ENCODE measurements at places on chromosomes 11 and 22. TPM values are rescaled to one million over a fixed set of nuclear protein-coding genes. Genes with fewer than 3 reads are reported as not detected.

Gene ZPR1
- polyA plus RNA-seq, result 9.6 TPM

DNA sequence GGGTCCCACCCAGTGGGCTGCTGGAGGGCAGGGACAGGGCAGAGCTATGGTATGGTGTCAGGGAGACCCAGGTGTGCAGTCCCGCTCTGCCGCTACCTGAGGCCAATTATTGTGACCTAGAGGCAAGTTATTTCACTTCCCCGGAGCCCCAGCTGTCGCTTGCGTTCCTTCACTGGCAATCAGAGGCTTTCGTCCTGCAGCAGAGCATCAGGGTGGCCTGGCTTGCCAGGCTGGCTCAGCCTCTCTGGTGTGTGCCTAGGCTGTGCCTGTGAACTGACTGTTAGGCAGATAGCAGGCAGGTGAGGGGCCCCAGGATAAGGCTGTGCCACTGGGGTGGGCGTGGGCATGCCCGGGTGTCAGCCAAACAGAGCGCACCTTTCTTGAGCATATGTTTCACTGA, 31.4 kb downstream of the GLB1L2 start:
- peak; percentile 37 for DNase-seq

DNA sequence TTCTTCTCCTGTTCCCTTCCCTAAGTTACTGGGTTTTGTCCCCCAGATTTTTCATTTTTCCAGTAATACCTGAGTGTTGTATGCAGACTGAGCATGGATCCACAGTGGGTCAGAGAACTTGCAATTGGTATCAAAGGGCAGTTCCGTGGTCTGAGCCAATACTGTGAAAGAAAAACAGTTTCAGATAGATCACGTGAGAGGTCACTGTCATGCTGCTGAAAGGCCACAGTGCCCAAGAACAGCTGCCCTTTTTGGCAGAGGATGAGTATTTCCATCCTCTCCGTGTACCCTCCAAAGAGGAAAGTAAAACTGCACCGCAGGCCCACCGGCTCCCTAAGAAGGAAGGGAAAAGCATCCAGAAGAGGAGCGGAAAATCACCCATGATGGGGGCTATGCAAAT, 73.0 kb upstream of the TBCEL start:
- DNase-seq, result no peak

GRCh38 chr11:78074756-78075155, 4.9 kb downstream of the NDUFC2 start:
- DNase-seq, result no peak

DNA sequence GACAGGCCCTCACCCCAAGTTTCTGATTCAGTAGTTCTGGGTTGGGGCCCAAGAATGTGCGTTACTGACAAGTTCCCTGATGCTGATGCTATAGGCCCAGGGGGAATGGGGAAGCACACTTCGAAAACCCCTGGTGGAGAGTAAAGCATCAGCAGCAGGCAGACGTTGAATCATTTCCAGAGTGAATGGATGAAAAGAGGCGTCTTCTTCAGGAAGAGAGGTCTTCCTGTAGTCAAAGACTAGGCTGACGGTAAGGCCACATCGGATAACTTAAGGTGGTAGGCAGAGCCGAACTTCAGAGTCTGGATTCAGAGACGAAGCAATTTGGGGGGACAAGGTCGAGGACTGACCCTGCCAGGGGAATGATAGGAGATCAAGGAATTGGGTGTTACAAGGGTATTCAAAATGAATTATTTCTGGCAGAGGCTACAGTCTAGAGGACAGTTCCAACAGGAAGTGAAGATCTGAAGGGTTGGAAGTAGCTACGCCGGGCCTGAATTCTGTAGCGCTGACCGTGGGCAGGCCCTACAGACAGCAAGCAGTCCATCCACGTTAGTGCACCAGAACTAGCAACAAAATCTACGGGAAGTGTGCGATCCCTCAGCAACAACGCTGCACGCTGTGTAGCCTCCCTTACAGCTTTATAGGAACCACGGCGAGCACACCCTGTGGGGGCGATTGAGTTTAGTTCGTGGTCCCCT, 862 bp upstream of the CENATAC start:
- DNase-seq, result no peak

- DNase-seq, result no peak
These were observed 899.6 kb downstream of the OPCML start for GRCh38 chr11:132632641-132633124.

GRCh38 chr22:22953791-22954190, 66.2 kb downstream of the IGLL5 start:
- DNase-seq, result no peak

GRCh38 chr11:73157101-73158010, 15.2 kb upstream of the FCHSD2 start:
- peak; percentile 40 for DNase-seq
